DMS79 treated with DMSO at 0.1 percent for 48 hours (cell line): ENCODE measurements at places on chromosomes 3 and 15.

- no peak for DNase-seq
These were observed 70.2 kb upstream of the DGKG start for GRCh38 chr3:186432189-186432588.

DNA sequence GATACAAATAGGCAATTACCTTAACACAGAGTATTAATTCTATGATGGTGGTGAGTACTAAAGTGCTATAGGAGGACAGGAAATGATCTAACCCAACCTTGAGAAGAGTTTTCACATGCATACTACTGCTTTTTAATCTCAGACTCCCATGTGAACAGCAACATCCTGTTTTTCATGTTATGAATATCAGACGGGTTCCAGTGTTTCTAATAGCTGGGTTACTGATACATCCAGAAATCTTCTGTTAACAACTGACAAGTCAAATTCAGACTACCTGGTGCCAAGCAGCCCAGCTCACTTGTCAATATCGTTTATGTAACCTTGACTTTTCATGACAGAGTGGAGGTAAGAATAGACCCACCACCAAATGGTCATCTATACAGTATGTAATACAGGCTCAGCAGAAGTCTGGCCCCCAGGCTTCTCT, 220.2 kb upstream of the COL8A1 start:
- no peak for DNase-seq

DNA sequence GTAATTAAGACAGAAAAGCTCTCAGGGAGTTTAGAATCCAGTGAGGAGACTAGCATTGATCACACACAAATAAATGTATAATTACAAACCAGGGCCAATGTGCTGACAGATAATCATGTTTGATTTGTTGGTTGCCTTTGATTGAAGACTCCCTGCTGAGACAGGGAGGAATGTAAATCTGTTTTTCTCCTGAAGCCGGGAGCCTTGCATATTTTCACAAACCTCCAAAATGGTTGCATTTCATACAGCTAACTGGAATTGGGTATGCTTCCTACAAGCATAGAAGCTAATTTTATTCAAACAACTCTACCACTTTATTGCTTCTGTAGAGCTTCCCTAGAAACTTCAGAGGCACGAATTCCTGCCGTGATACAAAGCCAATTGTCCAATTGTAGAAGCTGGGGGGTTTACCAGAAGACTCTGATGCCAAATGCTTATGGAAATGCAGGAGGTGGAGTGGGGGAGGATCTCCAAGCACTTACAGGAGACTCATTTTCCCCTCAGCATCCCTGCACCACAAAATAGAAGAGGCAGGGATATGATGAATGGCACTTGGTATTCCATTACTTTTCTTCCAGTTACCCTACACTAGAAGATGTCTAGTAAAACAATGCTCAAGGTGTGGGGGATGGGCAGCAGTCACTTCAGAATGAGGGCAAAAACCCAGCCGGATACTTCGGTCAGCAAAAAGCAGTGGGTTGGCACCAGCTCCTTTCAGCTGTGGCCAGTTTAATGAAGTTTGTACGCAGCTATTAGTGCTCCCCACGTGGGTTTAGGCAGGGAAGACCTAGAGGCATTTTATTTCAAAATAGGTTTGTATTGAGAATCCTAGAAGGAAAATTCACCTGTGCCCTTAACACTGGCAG, 11.4 kb upstream of the MEX3B start:
- no peak for DNase-seq

- no peak for DNase-seq
These were observed 13.9 kb downstream of the BTBD1 start for GRCh38 chr15:83053151-83053550.

DNA sequence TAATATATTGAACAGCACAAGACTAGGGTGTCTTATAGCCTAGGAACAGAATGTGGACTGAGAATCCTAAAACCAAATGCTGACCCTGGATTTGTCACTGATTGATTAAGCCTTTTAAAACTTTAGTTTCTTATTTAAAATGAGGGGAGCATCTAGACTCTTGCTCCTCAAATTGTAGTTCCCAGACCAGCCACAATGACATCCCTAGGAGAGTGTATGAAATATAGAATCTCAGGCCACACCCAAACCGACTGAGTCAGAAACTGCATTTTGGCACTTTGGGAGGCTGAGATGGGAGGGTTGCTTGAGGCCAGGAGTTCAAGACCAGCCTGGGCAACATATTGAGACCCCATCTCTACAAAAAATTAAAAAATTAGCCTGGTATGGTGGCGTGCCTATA, 287.8 kb upstream of the UMPS start:
- no peak for DNase-seq

DNA sequence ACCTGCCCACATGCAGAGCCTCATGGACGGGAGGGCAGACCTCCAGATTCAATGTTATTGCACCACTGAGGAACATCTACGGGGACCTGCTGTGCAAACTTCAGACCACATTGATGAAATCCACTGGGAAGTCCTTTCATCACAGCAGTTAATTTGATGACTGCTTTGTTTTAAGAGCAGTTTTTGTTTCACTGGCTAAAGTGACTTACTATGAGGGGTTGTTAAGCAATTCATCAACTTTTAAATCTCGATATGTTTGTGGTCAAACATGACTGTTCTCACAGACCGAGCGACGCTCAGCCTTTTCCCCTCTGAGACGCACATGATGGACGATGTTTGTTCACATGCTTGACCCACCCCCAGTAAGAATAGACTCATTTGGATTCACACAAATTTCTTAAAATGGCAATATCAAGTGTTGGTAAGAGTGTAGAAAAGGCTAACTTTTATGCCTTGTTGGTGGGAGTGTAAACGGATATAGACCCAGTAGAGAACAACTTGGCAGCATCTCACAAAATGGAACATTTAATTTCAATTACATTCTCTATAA, 35.9 kb upstream of the IREB2 start:
- no peak for DNase-seq

- DNase-seq, result no peak
These were observed 3.8 kb upstream of the TMOD3 start for GRCh38 chr15:51825698-51826097.

GRCh38 chr3:50459785-50460184, 43.6 kb downstream of the CACNA2D2 start:
- DNase-seq, result no peak

GRCh38 chr15:41572866-41573265, 13.9 kb downstream of the TYRO3 start:
- no peak for DNase-seq

- no peak for DNase-seq
These were observed 283.3 kb upstream of the GRM7 start for GRCh38 chr3:6577584-6577983.

DNA sequence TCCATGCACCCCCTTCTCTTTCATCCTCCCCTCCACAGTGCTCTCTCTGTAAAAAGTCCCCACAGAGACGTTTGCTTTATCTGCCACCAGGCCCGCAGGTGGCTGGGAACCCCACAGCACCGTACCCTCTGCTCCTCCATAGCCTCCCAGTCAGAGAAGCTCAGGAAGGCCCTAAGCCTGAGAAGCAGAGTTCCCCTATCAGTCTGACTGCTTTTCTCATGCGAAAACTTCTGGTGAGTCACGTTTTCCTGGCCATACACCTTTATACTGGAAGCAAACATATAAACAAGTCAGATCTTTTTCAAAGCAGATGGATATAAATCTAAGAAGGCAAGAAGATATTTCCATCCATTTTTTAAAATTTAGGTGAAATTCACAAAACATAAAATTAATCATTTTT, 51.5 kb upstream of the MEF2A start:
- no peak for DNase-seq

DNA sequence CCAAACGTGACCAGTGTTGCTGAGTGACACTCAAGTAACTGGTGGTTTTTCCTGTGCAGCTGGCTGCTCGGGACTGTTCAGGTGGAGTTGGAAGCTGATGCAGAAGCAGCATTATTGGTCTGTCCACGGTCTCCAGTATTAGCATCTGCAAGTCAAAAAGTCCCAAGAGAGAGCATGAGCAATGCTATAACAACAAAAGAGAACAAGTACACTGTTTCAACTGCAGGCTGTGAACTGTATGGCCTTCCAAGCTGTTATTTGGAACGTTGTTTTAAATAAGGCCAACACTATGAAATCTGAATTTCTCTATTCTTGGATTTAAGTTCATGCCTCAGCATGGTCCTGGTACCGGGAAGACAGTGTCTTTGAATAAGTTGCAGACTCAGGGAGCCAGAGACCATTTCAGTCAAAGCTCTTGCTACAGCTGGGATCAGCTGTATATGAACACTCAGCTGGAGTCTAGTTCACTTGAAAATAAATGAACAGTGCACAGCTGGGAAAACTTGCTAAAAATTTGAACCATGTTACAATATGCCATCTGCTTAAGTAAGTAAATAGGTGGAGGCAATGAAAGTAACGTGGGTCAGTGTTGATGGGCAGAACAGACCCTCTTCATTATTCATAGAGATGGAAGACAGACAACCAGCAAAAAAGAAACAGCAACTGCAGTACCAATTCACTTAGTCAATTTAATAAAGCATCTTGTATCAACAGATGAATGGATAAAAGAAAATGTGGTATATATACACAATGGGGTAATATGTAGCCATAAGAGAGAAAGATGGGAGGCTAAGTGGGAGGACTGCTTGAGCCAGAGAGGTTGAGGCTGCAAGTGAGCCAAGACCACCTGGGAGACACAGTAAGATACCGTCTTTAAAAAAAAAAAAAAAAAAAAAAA, 45.1 kb downstream of the NR1I2 start:
- no peak for DNase-seq

- peak; percentile 43 for DNase-seq
These were observed 123.8 kb upstream of the PHLDB2 start for GRCh38 chr3:111735243-111735758.

DNA sequence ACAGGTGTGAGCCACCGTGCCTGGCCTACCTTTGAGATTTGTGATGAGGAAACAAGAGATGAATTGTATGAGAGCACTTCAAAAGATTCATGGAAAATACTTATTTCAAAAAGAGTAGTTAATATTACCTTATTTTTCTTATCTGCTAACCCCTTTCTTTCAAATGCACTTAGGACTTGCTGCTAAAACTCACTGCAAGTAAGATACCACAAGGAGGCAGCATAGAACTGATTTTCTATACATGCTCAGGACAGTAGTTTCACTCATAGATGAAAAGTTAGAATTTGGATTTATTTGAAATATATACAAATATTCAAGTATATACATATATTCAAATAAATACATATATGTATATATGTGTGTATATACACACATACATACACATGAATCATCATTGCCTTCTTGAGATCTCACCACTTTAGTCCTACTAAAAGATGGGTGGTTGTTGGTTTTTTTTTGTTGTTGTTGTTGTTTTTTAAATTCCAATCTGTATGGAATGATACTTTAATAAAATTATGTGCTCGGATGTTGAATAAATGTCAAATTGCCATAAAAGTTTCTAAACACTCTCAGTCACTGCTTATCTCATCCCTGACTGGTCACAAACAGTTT, 2.4 kb downstream of the CCNDBP1 start:
- DNase-seq, result peak; percentile 1

DNA sequence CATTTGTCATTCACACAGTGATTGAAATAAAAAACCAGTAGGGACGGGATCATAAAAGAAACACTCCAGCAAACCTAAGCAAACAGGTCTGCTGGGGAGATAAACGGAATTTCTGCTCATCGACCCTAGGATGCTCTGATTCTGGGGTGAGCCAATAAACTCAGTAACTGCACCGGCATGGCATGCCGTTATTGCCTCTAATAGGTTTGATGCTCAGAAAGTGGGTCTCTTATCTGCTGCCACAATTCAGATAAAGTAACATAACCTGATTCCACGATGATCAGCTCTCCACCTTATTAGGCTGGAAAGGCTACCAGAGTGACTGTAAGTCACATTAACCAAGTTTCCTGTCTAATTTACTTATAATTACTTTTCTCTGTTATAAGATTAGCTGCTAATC, 19.6 kb downstream of the DCLK3 start:
- DNase-seq, result no peak

GRCh38 chr15:101538177-101538576, 48.7 kb upstream of the PCSK6 start:
- no peak for DNase-seq

DNA sequence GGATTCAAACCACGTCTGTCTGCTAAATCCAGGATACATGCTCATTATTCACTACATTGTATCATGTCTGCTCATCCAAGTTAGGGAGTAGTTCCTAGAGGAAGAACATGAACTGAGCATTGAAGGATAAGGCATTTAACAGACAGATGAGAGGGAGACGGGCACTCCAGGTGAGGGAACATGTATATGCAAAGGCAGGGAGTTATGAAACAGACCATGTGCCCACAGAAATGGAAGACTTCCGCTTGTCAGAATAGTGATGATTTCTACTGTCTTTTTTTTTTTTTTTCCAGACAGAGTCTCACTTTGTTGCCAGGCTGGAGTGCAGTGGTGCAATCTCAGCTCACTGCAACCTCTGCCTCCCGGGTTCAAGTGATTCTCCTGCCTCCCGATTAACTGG, 5.0 kb upstream of the NDUFAF1 start:
- DNase-seq, result no peak

DNA sequence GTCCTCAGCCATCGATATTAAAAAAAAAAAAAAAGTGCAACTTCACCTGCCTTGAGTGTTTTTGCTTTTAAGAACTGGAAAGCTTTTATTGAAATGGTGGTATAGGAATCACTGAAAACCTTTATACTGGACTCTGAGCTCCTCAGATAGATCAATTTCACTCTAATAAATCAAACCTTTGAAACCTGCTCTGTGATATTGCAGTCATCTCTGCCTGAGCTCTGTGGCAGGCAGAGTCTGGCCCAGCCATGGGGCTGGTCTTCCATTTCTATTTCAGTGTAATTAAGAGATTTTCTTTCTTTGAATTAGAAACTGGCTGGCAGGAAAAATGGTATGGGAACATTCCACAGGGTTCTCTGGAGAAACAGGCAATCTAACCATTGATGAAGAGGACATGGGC, 762.5 kb downstream of the AGBL1 start:
- no peak for DNase-seq

DNA sequence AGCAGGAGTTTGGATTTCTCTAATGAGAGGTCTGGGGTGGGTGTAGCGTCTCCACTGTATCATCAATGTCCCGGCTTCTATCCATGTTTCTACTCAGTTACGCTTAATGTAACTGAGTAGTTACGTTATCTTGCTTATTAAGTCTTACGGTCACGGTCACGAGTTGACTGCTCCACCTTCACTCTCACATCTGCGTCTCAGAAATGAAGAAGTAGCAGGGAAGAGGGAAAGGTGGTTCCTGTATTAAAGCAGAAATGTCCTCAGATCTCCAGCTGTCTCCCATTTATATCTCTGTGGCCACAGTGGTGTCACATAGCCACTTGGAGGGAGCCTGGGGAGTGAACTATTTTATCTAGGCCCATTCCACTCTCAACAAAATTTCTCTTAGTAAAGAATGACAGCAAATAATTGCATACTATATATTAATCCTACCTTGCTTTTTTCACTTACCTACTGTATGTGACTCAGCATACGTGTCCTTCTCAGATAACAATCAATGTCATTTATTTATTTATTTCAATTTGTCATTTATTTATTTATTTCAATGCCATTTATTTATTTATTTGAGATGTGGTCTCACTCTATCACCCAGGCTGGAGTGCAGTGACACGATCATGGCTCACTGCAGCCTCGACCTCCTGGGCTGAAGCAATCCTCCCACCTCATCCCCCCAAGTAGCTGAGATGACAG, 39.7 kb upstream of the RNU6-1 start:
- no peak for DNase-seq

- no peak for DNase-seq
These were observed 175.6 kb downstream of the GHSR start for GRCh38 chr3:172272698-172273097.
